ENCODE measurements at places on chromosomes 5 and 9.

DNA sequence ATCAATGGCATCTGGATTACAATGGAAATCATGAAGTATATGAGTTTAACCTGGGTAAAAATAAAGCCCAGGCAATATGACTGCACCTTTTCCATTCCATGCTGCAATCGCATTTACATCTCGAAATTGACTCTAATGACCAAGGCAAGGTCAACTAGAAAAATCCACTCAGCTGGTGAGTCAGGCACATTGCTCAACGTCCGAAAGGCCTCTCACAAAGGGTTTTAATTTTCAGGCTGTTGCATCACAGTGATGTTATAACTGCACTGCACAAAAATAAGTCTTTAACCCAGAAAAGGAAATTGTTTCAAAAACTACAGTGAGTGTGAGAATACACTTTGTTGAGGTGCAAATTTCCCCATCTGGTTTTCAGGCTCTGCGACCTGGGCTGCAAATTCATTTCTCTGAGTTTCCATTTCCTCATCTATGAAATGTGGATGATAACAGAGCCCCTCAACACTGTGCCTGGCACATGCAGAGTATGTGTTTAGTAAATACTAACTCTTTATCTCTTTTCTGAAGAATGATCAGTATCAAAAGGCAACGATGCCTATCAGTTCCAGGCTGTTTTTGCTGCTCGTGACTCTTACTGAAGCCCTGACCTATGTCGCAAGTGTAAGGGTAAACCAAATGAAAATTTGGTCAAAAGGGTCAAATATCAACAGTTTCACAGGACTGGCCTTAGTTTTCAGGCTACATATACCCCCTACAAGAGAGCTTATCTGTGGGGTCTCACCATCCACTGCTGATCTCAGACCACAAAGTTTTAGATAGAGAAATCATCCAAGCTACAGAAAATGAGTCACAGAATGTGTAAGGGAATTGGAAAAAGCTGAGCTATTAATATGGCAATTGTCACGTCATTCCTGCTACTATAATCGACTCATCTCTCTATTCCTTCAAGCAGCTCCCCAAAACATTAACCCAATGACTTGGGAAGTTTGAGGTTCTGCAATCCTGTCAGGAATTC, 4.1 kb downstream of the NFIL3 start:
- no peak for DNase-seq

- DNase-seq: no peak
These were observed 174.6 kb upstream of the SPEF2 start for GRCh38 chr5:35442885-35443639.

- DNase-seq: no peak
These were observed at the start of gene ACOT12 for GRCh38 chr5:81393783-81394718. Gene ACOT12 (minus strand): TSS chr5:81394134. CDS start chr5:81394114, 20 bp downstream.

DNA sequence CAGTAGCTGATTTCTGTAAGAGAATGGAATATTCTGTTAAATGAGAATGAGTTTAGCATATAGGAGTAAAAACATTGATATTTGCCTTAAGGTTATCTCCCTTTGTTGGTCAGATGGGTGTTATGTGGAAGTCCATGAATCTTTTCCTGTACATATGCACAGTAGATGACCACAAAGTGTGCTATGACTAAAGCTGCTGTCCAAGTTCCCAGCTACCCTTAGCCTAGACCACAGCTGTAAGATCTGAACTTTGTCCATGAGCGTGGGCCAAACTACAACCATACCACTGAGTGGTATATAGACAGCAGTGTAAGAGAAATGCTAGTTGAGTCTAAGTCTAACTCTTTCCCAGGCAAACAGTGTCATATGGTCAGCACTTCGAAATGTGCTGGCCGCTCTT, 48.8 kb downstream of the CD180 start:
- no peak for DNase-seq

- no peak for DNase-seq
These were observed 26.7 kb upstream of the ADAMTS2 start for GRCh38 chr5:179371681-179372680.

DNA sequence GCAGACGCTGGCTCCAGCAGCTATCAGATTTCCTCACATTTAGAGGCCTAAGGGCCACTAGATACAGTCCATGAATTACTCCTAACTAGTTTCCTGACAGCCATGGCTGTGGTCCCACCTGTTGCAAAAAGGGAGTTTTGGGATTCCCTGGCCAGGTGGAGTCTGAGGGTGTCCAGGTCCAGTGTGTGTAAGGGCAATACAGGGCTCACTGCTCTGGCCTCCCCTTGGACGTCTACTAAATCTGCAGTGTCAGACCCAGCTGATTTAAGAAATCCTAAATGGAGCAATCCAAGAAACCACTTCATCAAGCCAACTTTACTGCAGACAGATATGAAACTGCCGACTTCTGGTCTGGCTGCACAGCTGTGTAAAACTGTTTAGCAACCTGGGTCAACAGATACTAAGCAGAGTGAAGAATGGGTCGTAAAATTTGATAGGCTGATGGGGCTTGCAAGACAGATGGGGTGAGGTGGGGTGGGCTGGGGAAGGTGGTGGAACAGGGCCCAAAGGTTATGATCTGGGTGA, 116.4 kb downstream of the GADD45G start:
- DNase-seq: no peak

- no peak for DNase-seq
These were observed 1.9 kb downstream of the TERT start for GRCh38 chr5:1292846-1293415.

DNA sequence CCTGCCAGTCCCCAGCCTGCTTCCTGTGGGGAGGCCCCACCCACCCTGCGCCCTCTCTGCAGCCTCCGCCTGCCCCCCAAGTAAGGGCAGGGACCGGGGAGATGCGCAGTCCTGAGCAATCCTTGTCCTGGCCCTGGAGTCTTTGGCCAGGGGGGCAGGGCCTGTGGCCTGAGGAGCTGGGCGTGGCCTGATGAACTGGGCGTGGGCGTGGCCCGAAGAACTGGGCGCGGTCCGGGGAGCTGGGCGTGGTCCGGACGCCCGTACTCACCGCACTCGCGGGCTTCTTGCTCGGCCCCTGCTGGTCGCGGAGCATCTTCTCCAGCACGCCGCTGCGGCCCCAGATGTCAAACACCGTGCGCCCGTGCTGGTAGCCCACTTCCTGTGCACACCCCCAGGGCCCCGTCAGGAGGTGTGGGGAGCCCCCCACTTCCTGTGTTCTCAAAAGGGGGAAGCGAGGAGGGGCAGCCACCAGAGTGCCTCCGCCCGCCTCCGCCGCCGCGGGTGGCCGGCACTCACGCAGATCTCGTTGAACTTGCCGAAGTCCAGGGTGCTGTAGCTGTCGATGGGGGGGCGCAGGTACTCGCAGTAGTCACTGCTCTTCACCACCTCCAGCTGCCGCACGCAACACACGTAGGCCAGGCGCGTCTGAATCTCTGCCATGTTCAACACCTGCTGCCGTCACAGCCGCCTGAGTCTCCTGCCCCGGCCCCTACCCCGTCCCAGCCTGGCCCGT, 2.7 kb upstream of the NSMF start:
- DNase-seq: no peak

DNA sequence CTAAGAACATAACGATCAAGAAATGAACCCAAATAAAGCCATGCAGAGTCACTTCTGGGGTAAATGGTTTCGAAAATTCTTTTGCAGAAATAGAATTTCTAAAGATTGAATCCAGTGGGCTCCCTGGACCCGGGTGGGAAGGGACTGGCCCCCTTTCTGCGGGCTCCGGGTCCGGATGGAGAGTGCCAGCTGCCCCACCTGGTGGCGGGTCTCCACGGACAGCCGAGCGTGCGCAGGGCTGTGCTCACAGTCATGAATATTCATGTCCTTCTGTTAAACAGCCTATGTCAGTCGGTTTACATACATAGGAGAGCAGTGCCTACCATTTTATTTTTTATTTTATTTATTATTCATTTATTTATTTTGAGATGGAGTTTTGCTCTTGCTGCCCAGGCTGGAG, 4.7 kb upstream of the PPP1R26 start:
- DNase-seq: no peak

DNA sequence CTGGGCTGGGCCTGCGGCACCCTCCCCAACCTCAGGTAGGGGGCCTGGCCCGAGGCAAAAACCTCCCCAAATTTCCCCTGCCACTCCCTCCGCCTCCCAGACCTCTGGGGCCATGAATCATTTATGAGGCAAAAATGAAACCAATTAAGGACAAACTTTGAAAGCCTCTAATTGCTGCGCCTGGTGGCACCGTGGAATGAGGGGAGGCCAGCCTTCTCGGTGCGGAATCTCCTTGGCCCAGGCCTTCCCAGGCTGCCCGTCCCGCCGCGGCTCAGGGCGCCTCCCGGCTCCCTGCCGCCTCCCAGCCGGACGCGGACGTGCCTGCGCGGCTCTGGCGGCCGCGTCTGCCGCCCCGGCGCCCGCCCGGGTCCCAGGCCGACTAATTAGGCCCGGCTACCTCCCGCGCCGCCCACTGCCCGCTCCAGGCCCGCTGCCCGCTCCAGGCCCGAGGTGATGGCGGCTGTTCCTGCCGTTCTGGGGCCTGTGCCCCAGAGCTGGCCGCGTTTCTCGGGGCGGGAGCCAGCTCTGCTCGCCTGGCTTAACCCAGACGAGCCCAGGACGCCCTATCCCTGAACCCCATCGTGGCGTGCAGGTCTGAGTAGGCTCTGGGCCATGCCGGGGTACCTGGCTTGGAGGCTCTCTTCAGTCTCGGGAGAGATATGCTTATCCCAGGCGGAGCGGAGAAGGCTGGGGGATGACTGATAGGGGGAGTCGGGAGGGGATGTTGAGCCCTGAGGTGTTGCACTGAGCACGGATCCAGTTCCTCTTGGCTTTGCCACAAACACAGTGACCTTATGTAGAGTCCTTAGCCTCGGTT, 20.1 kb downstream of the CXXC5 start:
- no peak for DNase-seq

- peak; percentile 12 for DNase-seq
These were observed 10.1 kb downstream of the LHFPL2 start for GRCh38 chr5:78638423-78638822.

GRCh38 chr9:130543368-130543767, 36.0 kb upstream of the FUBP3 start:
- DNase-seq: no peak

DNA sequence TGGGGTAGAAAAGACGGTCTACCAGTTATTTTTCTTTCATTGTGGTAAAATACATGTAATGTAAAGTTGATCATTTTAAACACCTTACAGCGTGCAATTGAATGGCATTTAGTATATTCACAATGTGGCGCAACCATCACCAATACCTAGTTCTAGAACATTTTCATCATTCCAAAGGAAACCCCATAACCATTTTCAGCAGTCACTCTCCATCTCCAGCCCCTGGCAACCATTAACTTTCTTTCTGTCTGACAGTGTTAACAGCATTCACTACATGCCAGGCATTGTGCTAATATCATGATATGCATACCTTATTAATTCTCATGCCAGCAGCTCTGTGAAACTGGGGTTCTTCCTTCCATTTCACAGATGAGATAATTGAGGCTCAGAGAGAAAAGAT, 32.0 kb downstream of the PTGS1 start:
- DNase-seq: no peak

GRCh38 chr9:68704814-68705530, at the start of gene PIP5K1B:
Gene PIP5K1B (plus strand): TSS chr9:68705240. CDS start chr9:68822615, 117,375 bp downstream.
- DNase-seq: peak; percentile 22

DNA sequence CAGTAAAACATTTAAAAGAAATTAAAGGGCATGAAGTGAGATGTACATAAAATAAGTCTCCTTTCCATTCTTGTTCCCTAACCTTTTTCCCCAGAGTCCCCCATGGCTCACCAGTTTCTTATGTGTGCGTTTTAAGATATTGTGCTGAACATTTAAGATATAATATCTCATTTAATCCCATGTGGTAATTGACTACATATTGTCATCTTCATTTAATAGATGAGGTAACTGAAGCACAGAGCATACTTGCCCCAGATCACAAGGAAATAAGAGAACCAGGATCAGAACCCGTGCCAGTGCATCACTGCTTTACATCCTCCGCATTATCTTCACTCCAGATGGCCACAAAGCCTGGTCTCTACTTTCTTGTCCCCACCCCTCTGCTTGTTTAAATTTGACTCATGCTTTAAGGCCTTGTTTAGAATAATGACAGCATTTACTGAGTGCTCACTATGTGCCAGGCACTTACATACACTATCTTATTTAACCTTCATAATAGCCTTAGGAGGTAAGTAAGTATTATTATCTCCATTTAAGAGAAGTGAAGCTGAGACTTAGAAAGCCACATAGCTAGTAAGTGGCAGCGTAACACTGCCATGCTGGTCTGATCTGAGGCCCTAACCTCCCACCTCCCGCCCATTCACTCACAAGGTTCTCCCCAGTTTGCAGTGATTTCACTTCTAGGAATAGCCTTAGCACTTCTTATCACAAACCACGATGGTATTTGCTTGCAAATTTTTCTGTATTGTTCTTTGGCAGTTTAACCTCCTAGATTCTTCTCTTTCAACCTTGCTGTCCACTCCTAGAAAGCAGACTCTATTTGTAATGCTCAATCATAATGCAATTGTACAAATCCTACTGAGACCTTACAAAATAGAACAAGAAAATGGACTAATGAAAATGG, 78.4 kb upstream of the IL6ST start:
- no peak for DNase-seq

GRCh38 chr9:20358207-20358606, 264.1 kb downstream of the MLLT3 start:
- DNase-seq: no peak

- DNase-seq: no peak
These were observed 32.5 kb downstream of the SHB start for GRCh38 chr9:38036359-38037084.

DNA sequence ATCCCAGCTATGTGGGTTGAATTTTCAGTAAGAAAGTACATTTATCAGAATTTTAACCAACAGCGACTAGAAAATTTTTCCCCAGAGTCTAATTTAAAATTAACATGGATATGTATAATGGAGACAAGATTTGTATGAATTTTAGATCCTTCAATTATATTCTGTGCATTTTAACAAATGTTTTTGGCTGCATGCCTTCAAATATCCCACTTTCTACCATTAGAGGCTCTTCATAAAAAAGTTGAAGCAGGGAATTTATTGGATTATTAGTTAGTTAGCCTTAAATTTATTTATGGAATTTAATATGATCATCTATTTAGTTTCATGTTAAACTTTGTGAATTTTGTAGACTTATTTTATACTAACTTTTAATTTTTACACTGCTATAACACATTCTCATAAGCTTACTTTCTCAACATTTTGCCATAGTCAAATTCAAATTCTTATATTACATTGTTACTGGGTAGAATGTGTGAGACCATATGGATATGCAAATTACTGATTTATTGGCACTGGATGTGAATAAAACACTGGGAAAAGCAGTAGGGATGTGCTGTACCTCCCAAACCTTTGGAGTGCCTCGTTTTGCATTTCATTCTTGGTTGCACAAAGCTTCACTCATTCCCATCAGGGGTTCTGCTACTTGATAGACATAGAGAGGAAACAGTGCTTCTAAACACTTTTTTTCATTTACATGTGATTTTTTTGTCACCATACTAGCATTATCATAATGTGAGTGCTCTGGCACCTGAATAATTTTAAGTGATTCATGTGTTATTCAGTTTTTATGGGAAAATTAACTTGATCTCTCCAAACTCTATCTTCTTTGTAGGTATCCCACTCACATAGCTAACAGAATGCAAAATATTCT, 491.8 kb upstream of the COX7C start:
- DNase-seq: no peak

GRCh38 chr9:137417161-137418021, 5.6 kb downstream of the EXD3 start:
- DNase-seq: no peak

Measured in esophagus squamous epithelium (tissue), 5 donors.